ENCODE measurements at places on chromosomes 1 and 21.

GRCh38 chr1:117106478-117106877 is 15.1 kb downstream of the TRIM45 start:
- DNase-seq, result no peak

DNA sequence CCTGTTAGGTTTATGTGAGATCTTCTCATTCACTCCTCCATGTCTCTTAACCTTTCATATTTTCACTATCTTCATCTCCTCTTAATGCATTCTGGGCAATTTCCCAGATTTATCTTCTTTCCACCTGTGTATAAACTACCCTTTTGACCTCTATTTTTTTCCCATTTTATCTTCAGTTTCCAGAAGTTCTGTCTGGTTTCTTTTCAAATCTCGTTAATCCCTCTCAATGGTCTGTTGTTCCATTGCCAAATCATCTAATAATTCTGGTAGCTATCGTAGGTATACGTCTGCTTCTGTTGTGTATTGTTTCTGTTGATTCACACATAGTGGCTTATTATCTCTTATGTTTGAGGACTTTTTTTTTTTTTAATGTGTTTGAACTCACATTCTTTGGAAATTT is 25.7 kb upstream of the HYI start:
- DNase-seq, result no peak

DNA sequence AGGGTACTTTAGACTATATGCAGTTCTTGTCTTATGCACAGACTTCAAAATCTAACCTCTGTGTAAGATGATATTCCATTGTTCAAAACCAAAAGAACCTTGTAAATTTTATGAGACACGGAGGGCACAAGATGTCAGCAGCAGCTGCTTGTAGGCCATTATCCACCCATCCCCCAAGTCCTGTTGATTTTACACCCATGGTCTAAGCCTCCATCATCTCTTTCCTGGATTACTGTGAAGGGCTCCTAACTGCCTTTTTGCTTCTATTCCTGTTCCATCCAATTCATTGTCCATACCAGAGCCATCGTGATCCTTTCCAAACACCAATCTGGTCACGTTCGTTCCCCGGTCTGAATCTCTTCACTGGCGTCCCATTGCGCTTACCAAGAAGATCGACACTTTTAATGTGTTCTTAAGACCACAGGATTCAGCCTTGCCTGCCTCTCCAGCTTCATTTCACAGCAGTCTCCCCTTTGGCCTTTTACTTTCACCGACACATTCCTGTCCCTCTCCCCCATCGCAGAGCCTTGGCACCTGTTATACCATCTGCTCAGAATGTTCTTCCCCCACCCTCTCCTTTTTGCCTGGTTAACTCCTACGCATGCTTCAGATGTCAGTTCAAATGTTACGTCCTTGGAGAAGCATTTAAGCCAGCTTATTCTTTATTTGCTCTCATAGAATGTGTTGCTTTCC is 107.3 kb upstream of the POU3F1 start:
- DNase-seq, result no peak

GRCh38 chr1:228469413-228470162 is 17.6 kb upstream of the RNF187 start:
- DNase-seq, result no peak

DNA sequence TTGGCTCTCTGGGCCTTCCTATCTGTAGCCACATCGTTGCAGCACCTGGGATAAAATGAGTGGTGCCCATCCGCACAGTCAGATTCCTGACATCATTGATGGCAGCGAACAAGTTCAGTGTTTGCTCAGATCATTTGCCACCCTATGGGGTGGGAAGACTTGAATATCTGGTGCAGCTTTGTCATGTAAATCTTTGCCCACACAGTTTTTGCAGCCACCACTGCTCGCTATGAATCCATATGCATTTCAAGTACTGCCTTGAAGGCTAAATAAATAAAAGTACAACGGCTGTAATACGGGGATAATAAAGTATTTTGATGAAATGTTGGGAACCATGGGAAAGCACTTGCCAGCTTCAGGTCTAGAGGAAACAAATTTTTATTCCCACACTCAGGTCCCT is 56.3 kb upstream of the COA6 start:
- DNase-seq, result no peak

GRCh38 chr1:66434096-66434495 is 99.9 kb upstream of the SGIP1 start:
- DNase-seq, result no peak

- DNase-seq, result no peak
Observed at GRCh38 chr1:64967381-64967780, 1.0 kb upstream of the JAK1 start.

DNA sequence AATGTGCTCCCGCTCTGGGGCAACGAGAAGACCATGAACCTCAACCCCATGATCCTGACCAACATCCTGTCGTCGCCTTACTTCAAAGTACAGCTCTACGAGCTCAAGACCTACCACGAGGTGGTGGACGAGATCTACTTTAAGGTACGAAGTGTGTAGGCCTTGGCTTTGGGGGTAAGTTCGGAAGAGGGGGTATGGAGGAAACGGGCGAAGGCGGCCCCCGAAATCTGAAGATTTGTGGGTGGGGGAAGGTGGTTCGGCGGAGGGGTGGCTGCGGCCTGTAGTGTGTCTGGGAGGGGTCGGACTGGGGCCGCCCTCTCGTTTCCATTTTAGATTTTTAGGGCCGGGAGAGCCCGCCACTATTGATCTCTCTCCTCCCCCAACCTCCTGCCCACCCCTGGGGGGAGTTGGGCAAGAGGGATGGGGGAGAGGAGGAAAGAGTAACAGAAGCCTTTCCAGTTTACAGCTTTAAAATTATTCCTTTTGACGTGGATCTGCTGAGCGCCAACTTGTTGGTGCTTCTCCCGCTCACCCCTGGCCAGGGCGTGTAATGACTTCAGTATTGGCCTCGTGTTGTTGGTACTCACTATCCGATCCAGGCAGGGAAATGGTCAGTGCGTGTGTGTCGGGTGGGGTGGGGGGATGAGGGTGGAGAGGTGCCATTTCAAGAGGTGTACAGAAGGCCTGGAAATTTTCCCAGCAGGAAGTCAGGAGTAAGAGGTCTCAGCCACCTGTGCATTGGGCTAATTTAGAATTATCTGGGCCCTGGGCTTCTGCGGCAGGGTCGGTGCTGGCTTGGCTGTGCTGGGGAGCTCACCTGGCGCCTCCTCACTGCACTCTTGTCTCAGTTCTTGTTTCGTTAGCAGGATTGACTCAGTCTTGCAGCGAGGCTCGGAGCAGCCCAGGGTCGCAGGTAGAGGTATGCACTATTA is 880 bp downstream of the PRPF38B start:
- peak; percentile 95 for DNase-seq

DNA sequence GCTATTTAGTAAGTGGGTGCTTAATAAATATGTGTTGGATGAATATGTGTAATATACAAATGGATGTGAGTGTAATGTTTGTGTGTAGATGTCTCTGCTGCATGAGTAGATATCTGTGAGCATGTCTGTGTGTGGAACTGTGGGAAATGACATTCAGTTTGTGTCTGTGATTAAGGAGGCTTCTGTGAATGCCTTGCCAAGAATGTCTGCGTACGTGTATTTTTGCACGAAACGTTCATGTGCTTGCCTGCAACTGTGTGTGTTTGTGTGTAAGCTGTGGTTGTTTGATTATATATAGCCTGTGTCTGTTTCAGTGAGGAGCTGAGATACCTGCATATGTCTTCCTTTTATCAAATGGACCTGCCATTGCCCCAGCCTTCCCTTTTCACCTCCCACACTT is 13.8 kb downstream of the DMBX1 start:
- no peak for DNase-seq

- DNase-seq, result no peak
Observed at GRCh38 chr1:196877964-196878363, 9.9 kb upstream of the CFHR4 start.

GRCh38 chr1:8629241-8630091 is 188.0 kb downstream of the RERE start:
- peak; percentile 27 for DNase-seq

DNA sequence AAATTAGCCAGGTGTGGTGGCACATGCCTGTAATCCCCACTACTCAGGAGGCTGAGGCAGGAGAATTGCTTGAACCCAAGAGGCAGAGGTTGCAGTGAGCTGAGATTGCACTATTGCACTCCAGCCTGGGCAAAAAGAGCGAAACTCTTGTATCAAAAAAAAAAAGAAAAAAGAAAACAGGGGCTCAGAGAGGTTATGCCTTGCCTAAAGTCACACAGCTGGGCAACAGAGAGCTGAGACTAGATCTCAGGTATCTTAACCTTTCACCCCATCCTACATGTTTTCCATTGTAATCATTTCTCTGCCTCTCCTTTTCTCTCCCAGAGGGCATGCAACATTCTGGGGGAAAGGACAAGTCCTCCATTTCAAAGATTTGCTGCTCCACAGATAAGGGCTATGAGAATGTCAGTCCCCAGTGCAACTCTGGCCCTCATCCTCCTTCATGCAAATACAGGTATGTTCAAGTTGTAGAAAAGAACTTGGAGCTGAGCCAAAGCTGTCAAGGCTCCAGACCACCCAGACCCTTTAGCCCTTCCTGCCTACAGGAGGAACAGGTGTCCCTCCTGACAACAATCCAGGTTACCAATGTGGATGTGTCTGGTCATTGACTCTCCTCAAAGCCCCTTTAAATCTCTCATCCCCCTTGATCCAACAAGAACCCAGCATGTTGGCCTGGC is 6.9 kb downstream of the SLC9A1 start:
- no peak for DNase-seq

DNA sequence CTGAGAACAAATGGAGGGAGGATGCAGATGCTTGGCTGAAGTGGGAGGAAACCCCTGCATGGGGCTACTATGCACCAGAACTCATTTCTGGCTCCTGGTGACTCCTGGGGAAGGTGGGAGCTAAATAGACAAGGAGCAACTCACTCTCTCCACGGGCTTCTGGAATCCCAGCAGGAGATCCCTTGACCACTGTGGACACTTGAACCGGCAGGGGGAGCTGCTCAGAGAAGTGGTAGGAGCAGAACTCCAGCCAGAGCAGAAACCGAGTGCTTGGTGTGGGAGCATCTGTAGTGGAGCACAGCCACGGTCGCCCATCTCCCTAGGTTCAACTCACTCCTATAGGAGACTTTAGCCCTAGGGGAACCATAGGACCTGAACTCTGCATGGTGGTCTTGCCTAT is 205.6 kb upstream of the GJB5 start:
- DNase-seq, result no peak

- no peak for DNase-seq
Observed at GRCh38 chr1:192538407-192539296, 36.9 kb upstream of the RGS1 start.

DNA sequence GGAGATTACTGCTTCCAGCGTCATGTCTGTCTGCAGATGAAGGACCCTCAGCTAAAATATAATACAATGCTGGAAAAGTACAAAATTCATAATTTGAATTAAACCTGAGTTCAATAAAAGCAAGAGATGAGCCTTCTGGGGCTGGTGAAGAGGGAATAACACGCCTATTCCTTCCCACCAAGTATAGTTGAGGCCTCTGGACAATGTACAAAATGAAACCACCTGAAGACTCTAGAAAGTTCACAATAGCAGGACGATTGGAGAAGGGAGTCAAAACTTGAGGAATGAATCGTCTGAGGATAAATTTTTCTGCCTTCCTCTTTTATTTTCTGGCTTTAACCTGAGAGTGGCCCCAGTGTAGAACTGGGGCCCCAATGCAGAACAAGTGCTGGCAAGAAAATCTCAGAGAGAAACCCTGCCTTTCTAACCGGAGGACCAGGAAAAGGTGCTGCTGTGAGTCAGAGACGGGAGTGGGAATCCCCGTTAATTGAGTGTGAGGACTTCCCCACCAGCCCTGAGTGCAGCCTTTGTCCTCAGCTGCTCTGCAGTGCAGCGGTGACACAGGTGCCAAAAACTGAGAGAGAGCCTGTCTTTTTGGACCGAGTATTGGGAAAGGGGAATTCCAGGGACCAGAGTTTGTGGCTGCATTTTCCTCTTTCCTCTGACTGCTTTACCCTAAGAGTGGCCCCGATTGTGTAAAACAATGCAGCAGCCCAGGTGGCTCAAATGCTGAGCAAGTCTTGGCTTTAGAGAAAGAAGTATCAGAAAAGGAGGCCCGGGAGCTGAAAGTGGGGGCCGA is 264.9 kb downstream of the DYRK1A start:
- DNase-seq, result peak; percentile 6

DNA sequence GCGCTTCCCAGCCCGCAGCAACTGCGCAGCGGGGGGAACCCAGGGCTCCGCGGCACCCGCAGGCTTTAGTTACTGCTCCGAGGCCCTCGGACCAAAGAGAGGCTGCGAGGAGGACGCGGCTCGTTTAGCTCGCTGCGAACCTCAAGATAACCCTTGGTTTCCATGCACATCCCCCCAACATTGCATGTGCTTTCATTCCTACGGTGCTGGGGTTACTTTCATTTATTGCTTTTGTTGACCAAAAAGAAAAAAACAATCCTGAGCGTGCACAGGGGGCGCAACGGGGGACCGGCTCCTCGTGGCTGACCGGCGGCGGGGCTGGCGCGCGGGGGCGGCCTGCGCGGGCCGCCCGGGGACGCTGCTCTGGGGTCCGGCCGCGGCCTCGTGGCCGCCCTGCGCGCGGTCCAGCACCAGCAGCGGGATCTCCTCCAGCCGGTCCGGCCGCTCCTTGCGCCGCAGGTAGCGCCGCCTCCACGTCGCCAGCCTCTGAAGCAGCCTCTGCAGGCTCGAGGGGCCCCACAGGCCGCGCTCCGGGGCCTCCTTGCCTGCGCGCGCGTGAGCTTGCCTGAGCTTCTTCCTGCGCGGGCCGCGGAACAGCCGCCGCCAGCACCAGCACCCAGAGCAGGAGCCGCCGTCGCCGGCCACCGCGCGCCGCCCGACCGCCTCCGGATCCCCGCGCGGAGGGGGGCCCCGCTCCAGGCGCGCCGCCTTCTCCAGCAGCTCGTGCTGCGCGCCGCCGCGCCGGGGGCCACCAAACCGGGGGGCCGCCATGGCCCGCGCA is 77.4 kb downstream of the DESI2 start:
- peak; percentile 42 for DNase-seq

DNA sequence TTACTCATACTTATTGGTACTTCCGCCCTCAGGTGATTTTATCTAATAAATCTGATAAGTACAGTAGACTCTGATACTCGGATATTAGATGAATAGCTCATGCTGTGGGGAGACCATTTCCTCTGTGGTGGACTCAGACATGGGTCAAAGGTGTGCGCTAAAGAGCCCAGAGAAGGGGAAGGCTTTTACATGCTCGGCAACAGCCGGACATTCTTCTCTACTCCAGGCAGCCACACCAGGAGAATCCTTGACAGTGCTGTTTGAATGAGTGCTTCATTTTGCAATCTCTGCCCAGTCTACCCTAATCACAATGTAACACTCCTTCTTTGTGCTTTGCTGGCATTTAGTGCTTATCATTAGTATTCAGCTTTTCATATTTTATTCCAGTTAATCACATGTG is 322.2 kb upstream of the USP25 start:
- DNase-seq, result no peak

GRCh38 chr1:178339834-178340233 is 156.9 kb downstream of the CLEC20A start:
- no peak for DNase-seq

DNA sequence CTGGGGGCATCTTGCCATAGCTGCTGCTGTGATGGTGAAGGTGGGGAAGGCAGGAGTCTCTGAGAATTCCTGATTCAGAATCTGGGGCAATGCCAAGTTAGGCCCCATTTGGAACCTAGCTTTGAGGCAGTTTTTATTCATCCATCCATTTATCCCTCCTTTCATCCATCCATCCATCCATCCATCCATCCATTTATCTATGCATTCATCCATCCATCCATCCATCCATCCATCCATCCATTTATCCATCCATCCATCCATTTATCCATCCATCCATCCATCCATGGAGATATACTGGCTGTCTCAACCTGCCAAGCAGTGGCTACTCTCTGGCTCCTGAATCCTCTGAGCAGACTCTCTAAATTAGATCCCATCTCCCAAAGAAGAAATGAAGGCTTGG is 83.1 kb downstream of the PRDM16 start:
- no peak for DNase-seq

GRCh38 chr1:54297596-54298283 is 97.8 kb downstream of the MRPL37 start:
- no peak for DNase-seq
